ENCODE measurements at places on chromosomes 4 and X.

DNA sequence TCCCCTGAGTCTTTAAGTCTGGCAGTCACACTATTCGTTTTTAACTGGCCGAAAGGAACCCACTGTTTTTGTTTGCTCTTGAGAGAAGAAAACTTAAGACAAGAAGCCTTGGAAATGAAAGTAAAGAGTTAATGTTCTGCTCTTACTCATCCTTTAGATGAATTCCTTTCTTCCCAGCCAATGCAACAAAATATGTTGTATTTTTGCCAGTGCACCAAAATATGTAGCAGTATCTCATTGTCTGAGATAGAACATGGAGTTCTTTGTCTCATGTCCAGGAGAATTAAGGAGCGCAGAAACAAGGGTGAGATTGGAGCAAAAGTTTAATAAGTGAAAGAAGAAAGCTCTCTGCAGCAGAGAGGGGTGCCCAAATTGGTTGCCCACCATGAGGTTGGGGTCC, 12.2 kb downstream of the TENT5D start:
- no peak for DNase-seq

- DNase-seq, result no peak
Observed at GRCh38 chrX:3360881-3361280, 14.4 kb upstream of the MXRA5 start.

- no peak for DNase-seq
Observed at GRCh38 chrX:130336531-130336930, 3.2 kb upstream of the SLC25A14 start.

- no peak for DNase-seq
Observed at GRCh38 chrX:106935175-106935574, 15.0 kb downstream of the CLDN2 start.

- DNase-seq, result no peak
Observed at GRCh38 chr4:138555108-138555507, 313.0 kb upstream of the SLC7A11 start.

GRCh38 chr4:16437836-16438235, 211.6 kb upstream of the TAPT1 start:
- DNase-seq, result no peak

GRCh38 chr4:138567696-138568095, 325.5 kb upstream of the SLC7A11 start:
- no peak for DNase-seq

- no peak for DNase-seq
Observed at GRCh38 chr4:6172093-6172926, 28.0 kb downstream of the JAKMIP1 start.

DNA sequence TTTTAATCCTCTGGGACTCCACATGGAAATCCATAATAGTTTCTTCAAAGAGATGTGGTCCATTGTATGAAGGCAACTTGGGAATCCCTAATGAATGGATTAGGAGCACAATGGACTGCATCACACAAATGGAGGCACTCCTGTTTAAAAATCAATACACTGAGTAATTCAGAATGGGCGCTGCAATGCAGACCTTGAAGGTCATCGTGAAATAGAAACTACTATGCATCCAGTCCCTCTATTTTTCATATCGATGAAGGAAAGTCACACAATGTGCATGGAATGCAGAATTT, 98.8 kb upstream of the EGFL6 start:
- DNase-seq, result no peak

DNA sequence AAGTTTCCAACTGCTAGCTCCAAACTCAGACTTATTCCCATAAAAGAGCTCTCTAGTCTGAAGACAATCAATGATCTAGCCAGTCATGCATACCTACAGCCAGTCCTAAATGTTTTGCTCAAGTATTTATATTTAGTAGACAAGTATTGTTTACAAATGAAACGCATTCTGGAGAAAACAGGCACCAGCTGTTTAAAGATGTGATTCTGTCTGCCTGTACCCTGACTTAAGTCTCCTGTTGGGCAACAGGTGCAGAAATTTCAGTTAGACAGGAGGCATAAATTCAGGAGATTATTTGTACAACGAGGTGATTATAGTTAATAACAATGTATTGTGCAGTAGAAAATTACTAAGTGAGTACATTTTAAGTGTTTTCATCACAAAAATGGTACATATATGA, 28.9 kb downstream of the LNX1 start:
- DNase-seq, result no peak

GRCh38 chrX:116628464-116628863, 165.7 kb upstream of the CT83 start:
- no peak for DNase-seq

GRCh38 chr4:128303986-128304385, 16.4 kb upstream of the PGRMC2 start:
- no peak for DNase-seq

DNA sequence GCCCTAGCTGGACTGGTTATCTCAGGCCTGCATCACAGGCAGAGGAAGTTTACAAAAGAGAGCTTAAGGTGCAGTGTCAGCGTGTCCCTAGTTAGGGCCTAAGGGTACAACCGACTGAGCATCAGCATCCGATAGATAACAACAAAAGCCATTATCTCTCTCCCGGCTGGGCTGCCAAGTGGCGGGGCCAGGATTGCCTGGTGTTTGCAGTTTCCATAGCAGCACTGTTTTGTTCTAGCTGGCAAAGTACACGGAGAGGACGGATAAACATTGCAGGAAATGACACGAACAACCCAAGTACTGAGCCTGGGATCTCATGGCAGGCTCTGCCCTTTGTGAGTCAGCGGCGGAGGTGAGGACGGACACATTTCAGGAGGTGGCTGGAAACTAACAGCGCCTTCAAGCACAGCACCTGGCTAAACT, 104.7 kb upstream of the NOCT start:
- DNase-seq, result no peak

DNA sequence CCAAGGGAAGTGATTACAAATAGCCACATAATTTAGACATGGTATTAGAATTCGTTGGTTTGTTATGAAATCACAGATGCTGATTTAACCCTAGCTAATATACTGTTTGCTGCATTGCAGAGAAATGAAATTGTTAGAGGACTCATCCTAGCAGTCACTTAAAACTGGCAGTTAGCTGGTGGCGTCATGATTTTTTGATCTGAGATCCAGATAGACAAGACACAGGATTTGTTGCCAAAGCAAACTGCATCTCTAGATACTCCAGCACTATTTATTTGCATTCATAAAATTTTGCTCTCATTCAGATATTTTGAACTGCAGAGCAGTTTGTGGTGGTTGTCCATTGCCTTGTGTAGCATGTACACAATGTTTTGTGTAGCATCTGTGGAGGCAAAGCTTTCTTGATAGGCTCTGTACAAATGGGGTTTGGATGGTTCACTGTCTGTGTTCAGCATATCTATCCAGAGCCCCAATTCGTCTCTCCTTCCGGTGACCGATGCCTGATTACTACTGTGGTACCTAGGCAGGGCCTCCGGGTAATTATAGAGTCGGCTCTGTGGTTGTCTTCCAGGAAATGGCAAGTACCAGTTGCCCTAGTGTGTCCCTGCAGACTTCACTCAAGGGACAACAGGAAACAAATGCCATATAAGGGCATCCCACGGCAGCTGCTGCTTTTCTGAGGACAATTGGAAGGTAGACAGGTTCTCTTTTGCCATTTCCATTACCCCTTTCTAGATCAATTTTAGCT, 30.1 kb upstream of the SPARCL1 start:
- DNase-seq, result no peak

DNA sequence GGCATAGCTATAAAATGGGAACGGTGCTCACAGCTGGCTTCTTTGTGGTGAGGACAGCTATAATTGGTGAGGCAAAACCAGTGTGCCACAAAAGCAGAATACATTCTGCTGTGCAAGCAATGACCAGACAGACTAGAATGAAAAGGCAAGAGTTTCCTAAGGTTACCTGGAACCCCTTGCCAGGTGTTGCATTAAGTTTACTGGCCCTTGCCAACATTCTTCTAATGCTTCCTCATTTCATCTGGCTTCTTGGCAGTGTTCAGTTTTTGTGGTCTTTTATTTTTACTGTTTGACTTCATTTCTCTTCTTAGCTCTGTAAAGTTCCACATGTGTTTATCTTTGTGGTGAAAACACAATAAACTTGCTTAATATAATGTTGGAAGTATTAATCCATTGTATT, 131.4 kb downstream of the PTTG2 start:
- DNase-seq, result no peak

GRCh38 chrX:113391875-113392274, 551.2 kb upstream of the AMOT start:
- no peak for DNase-seq

GRCh38 chr4:86926435-86927086, 8.2 kb upstream of the AFF1 start:
- no peak for DNase-seq

GRCh38 chr4:23909671-23910070, 19.8 kb upstream of the PPARGC1A start:
- no peak for DNase-seq

DNA sequence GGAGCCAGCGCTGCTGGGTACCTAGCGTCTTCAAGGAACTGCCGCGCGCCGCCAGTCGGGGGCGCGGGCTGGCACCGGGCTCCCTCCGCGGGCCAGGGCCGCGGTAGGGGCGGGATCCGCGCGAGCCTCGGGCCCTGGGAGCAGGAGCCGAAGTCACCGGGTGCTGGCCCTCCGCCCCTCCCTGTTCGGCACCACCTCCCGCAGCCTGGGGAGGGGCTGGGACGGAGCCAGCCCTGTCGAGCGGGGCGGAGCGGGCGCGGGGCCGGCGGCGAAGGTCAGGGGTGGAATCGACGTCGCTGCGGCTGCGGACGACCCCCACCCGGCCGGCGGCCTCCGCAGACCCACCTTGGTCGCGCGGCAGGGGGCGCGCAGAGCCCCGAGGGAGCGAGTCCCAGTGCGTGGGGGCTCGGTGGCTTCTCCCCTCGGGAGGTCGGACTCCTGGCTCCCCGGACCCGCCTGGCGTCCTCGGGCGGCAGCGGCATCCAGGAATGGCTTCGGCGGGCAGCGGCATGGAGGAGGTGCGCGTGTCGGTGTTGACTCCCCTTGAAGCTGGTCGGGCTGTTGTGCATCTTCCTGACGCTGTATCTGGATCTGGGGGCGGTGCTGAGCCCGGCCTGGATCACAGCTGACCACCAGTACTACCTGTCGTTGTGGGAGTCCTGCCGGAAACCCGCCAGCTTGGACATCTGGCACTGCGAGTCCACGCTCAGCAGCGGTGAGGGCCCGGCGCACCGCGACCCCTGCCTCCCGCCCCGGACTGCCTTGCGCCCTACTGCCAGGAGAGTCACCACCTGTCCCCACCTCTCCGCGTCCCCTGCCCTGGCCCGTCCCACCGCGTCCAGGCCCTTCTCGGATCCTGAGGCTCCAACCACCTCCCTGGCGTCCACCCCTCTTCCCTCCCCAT, 50.5 kb upstream of the FAM47C start:
- peak; percentile 5 for DNase-seq

GRCh38 chrX:31374786-31375185, 302.9 kb upstream of the FTHL17 start:
- DNase-seq, result no peak

DNA sequence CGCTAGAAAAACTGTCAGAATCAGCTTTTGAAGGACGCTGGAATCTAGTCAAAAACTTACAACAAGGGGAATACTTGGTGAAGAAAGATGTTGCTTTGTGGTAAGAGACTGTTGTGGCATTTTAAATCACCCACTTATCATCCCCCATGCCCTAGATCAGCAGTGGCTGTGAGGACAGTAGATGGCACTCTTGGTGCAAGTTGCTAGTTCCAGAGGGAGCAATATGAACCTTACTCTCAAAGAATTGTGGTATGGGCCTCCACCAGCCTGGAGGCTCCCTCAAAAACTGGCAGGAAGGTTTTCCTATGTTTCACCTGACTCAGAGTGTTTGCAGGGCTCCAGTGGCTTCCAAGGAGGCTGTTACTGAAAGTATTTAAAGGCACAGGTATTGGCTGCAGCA, 37.7 kb upstream of the SLC16A2 start:
- peak; percentile 45 for DNase-seq

GRCh38 chr4:101418055-101418454, 70.7 kb upstream of the PPP3CA start:
- no peak for DNase-seq

- DNase-seq, result no peak
Observed at GRCh38 chr4:186810613-186811150, 87.0 kb upstream of the FAT1 start.

- DNase-seq, result no peak
Observed at GRCh38 chr4:141248486-141248885, 27.8 kb downstream of the ZNF330 start.

GRCh38 chr4:67743194-67743593, 11.0 kb downstream of the GNRHR start:
- DNase-seq, result no peak

DNA sequence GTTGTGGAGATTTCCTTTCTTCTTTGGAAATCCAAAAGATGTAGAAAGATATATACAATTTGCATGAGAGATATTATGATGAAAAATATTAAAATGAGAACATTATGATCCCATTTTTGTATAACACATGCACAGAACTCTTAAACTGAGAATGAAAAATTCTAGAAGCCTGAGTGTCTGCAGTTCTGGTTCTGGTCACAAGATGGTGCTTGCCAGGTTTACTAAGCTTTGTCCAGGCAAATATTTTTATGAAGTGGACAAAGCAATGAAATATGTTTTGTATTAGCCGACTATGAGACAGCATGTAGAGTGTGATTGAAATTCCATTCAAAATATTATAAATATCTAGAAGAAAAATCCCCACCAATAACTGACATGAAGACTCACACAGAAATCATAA, 2.2 kb downstream of the PWWP3B start:
- no peak for DNase-seq

DNA sequence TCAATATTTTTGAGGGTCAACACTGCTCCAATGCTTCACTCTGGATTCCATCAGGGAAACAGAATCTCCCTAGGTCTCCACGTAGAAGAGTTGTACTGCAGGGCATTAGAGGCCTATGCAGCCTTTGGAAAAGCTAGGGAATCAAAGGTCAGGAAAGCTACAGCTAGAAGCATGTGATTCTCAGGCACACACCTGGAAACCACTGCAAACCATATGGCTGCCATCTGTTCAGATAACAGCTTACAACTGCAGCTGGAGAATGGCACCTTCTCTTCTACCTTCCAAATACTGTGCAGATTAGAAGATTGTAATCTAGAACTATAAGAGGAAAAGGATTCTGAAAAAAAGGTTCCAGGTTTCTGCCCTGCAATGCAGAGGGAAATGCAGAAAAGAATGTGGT, 60.6 kb downstream of the BTC start:
- no peak for DNase-seq

DNA sequence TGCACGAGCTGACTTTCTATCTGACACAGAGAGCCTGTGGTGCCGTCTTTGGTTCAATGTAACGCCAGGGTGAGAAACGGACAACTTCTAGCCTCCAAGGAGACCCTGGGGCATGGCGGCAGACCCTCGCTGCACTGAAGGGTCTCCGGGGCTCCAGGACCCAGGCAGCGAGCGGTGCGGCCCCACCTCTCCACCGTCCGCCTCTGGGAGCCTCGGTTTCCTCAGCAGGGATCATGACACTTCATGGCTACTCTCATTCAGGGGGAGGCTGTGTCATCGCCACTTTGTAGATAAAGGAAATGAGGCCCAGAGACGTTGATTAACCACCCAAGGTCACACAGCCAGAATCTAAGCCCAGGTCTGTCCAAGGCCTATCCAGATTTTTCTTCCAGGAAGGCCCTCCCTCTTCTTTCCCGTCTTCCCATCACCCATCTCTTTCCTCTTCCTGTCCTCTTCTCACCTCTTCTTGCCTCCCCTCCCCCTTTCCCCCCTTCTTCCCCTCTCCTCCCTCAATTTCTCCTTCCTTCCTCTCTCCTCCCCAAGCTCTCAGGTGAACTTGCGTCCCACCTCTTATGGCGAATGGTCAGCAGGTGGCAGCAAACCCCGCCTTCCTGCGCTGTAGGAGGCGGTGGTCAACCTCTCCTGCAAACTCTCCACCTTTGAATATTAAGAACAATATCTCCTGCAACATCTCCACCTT, 69.3 kb upstream of the HMX1 start:
- no peak for DNase-seq

- peak; percentile 8 for DNase-seq
Observed at GRCh38 chrX:46642145-46642544, 68.6 kb downstream of the CHST7 start.

- DNase-seq, result no peak
Observed at GRCh38 chr4:105568584-105568983, 16.2 kb downstream of the ARHGEF38 start.
